ENCODE measurements at places on chromosomes 5 and 9.

GRCh38 chr5:38079620-38080402, 178.5 kb upstream of the EGFLAM start:
- DNase-seq, result no peak

DNA sequence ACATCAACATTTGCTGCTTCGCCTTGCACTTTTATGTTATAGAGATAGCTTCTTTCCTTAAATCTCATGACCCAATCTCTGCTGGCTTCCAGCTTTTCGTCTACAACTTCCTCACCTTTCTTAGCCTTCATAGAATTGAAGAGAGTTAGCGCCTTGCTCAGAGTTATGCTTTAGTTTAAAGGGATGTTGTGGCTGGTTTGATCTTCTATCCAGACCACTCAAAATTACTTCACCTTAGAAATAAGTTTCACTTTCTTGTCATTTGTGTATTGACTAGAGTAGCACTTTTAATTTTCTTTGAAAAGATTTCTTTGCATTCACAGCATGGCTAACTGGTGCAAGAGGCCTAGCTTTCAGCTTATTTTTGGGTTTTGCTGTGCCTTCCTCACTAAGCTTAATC, 414.2 kb downstream of the ZNF608 start:
- DNase-seq, result no peak

- DNase-seq, result no peak
Observed at GRCh38 chr9:34954225-34954624, 3.9 kb upstream of the PHF24 start.

GRCh38 chr5:81750308-81751008, 439 bp downstream of the SSBP2 start:
- no peak for DNase-seq

DNA sequence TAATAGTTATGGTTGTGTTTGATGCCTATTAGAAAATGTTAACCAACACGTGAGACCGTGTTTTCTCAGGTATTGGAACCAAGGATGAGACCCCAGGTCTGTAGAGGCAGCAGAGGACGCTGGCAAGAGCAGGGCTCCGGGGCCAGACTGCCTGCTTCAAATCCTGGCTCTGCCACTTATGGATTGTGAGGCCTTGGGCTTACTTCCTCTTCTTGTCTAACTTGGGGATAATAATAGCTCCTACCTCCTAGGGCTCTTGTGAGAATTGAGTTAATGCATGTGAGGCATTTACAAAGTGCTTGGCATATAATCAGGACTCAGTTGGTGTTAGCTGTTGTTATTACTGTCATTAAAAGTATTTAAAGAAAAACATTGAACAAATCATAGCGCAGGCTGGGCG, 85.5 kb upstream of the PITX1 start:
- no peak for DNase-seq

DNA sequence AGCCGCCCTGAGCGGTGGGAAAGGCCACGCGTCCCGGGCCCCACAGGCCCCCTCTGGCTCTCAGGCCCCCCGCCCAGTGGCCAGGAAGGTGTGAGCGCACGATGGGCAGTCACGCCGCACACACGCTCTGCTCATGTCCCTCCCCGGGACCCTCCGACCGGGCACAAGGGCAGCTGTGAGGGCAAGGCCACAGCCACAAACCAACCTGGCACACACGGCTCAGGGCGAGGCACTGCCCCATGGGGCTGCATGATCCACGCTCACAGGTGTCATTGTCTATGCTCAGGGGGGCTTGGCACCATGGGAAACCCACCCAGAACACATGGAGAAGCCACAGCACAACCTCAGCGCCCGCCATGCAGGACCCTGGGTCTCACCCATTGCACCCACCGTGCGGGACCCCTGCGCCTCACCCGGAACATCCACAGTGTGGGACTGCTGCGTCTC, 51.3 kb downstream of the SLC12A7 start:
- no peak for DNase-seq

- DNase-seq, result no peak
Observed at GRCh38 chr5:33649549-33650482, 209.1 kb downstream of the TARS1 start.

- no peak for DNase-seq
Observed at GRCh38 chr9:78278177-78278777, 18.6 kb upstream of the PSAT1 start.

GRCh38 chr5:178232124-178232919, at the start of gene PHYKPL:
TSS of gene PHYKPL (minus strand) at chr5:178232802. CDS start at chr5:178232550, 252 bp downstream.
- no peak for DNase-seq

DNA sequence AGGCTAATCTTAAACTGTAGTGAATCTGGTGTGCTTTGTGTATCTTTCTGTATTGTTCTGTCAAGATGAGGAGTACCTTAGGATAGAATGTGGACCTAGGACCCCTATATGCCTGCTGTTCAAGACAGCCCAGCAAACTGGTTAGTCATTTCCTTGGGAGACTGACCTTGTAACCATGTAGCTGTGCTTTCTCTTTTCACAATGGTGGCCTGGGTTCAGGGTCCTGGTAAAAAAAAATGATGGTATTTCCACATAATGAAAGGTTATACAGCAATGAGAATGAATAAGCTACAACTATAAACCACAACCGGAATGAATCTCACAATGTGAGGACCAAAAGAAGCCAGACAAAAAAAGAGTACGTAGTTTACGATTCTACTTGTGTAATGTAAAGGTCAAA, 36.4 kb upstream of the F2RL1 start:
- no peak for DNase-seq

DNA sequence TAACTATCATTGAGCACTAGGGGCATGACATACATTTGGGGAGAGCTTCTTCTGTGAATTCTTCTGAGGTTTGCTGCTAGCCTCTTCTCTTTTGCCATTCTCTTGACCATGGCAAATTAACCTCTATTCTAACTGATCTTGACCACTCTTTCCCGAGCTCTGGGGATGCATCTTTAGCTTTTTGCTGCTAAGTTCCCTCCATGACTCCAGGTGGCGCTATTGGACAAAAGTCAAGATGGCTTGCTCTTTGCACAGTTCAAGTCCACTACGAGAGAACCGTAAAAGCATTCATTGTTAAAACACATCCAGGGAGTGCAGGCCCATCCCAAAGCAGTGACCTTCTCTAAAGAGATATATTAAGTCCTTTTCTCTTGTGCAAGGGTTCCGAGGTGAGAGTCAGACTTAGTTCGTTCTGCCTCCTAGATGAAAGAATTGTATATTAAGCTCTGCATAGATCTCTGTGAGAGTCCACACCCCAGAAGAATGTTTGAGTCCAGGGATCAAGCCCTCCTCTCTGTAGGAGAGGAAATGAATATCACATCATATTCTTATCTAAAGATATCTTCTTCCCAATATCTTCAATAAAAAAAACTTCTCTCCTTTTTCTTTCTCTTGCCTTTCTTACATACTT, 1152.9 kb upstream of the CDH6 start:
- no peak for DNase-seq

DNA sequence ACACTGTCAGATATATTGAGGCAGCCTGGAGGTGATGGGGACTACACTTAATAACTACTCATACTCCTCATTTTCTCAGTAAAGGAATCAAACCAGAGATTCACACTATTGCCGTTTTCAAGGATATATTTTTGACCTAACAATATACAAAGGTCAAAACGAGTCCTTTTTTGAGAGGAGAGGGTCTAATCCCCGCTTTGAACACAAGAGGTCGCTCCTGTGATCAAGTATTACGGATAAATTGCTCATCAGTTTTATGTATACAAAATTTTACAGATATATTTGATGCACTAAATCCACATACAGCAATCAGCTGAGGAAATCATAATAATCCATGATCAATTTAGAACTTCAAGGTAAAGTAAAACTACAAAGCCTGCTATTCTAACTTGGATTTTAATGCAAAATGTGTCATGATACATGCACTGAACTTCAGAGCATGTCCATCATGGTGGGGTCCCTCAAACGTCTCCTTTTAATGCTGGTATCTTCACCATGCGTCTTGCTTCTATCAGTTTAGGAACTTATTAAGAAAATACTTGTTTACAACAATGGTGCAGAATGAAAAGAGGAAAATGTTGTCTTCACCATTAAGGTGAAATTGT, 2.5 kb upstream of the ISL1 start:
- DNase-seq, result no peak

GRCh38 chr5:147398860-147399259, 111.0 kb downstream of the DPYSL3 start:
- DNase-seq, result no peak

GRCh38 chr9:13278023-13278367, 1.5 kb downstream of the MPDZ start:
- DNase-seq, result no peak

DNA sequence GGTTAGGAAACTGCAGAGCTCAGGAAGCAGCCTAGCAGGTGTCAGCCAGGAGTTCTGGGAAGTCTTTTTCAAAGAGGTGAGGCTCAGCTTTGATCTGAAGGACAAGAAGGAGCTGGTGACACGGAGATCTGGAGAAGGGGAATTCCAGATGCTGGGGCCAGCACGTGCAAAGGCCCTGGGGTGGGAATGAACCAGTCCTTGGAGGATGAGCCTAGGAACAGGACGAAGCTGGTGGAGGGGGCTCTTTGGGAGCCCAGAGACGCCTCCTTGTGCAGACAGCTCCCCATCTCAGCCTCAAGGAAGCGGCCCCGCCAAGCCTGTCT, 15.2 kb upstream of the RNU6ATAC start:
- no peak for DNase-seq

GRCh38 chr9:75914002-75914401, 23.5 kb downstream of the PCSK5 start:
- DNase-seq, result no peak

GRCh38 chr5:110790673-110791072, 51.9 kb downstream of the SLC25A46 start:
- no peak for DNase-seq

- no peak for DNase-seq
Observed at GRCh38 chr9:4375424-4376200, 75.7 kb upstream of the GLIS3 start.

GRCh38 chr5:151427258-151427657, 20.1 kb upstream of the SLC36A1 start:
- DNase-seq, result no peak

DNA sequence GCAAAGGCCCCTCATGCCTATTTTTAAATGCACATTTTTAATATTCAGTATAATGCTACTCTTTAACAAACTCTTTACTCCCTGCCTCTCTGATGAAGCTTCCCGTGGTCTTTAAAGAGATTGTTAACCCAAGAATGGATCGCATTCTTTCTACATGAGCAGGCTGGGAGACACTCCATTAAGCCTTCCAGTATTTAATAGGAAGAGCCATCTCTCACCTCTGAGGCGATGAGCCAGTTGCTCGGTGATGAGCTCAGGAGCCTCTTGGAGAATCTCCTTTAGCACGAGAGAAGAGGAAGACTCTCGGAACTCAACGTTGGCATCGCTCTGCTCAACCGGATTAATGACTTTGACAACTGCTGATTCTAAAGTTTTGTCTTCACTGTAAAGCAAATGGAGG, 59.6 kb downstream of the PRUNE2 start:
- no peak for DNase-seq

- DNase-seq, result no peak
Observed at GRCh38 chr9:86965636-86966395, 18.5 kb upstream of the GAS1 start.

GRCh38 chr9:84827216-84827765, 157.8 kb downstream of the NTRK2 start:
- DNase-seq, result no peak

- no peak for DNase-seq
Observed at GRCh38 chr9:17280350-17281012, 145.6 kb downstream of the CNTLN start.

DNA sequence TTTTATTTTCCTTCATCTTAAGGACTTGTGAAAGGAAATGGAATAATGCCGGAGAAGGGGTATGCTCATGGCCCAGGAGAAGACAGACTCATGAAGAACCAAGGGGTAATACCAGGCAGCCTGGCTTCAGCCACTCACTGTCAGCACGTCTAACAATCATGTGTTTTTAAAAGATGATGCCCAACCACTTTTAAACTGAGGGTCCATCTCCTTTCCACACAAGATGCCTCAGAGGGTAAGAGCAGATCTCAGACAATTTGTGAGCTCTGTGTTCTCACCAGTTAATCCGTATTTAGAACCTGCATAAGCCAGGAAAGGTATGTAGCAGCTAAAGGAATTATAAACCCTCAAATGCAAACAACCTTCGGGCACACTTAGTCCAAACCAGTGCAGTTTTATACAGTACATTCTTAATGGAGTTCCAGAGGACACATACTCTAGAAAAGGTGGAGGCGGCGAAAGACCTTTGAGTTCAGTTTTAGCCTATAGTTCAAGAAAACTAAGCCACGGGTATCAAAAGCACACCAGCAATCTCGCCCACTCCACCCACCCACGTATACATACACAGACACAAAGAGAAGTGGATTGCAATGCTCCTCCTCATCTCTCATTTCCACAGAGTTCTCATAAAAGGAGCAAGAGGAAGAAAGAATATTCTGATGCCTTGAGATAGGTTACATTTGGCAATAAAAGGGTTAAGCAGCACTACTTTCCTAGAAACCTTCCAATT, 2.6 kb downstream of the DIAPH1 start:
- no peak for DNase-seq

GRCh38 chr5:178640331-178641045, 13.6 kb upstream of the CLK4 start:
- DNase-seq, result no peak

DNA sequence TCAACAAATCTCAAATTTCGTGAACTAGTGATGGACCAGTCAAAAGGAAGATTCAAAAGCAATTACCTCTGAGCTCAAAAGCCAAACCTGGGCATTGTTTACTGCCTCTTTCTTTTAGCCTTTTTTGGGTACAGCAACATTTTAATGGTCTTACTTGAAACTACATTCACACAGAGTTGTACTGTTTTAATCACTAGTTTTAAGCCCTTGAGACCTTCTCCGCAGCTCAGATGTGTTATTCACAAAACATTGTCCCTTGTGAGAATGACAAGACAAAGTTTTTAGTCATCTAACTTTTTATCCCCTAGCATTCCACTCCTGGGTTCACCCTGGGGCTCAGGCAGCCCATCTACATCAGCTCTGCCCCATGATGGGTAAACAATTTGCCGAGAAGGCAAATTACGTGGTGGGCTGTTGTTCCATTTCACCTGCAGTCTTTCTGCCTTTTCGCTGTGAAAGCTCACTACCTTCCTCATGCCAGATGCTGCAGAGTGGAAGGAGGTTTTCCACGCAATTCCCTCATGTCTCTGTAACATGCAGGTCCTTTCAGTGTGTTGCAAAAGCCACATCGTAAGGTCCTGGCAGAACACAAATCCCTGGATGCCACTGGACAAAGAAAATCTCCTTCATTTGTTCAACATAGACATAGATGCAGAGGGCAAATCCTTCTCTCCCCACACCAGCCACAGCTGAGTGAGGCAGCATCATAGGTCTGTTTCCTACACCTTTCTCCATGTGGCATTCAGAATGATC, 175.7 kb downstream of the EBF1 start:
- DNase-seq, result no peak

GRCh38 chr5:116404016-116404415, 170.6 kb downstream of the SEMA6A start:
- no peak for DNase-seq
